NCI-H2081 treated with DMSO at 0.1 percent for 48 hours (cell line): ENCODE measurements at places on chromosomes 11 and 22.

DNA sequence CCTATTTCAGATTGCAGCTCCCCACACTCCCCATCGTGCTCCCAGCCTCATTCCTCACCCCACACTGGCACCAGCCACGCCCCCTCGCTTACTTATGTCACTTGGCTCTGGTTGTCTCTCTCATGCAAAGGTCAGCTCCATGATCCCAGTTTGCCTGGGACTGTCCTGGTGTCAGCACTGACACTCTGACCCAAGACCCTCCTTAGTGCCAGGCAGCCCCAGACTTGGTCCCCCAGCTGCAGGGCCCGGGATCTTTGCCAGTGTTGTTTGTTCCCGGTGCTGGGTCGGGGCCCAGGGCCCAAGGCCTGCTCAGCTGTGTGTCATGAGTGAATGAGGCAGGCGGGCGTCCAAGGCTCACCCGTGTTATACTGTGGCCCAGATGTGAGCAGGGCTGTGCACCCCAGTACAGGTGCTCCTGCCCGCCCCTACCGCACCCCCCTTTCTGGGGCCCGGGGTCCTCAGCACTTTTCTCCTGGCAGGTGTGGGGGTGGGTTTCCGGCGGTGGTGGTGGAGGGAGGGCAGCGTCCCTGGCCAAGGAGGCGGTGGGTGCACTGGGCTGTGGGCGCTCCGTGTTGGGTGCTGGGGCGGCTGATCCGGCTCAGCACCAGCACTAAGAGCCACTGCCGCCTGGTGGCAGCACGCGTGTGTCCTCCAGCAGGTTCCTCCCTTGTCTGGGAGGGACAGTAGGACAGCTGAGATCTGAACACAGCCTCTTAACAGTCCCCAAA, 19.5 kb downstream of the IL17REL start:
- DNase-seq: no peak

GRCh38 chr11:105156231-105156630, 16.7 kb upstream of the CARD18 start:
- DNase-seq: no peak

- no peak for DNase-seq
These were observed 8.4 kb upstream of the SLC22A8 start for GRCh38 chr11:63023841-63024648.

- DNase-seq: no peak
These were observed 1996.9 kb upstream of the RAG2 start for GRCh38 chr11:38594895-38595294.

DNA sequence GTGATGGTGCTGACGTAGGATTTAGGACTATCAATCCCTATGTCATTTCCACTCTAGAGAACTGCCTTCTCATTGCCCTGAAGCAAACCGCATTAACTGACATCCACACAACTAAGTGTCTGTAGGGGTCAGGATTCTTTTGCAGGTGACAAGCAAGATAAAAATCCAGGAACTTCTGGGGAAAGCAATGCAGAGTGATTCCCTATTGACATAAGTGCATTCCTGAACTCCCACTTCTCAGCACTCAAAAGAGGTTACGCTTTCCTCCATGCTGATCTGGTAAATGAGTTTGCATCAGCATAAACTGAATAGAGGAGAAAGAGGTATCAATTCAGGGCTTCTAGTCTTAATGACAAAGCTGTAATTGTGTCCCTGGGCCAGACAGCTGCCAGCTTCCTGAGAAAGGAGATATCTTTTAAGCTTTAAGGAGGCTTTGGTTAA, 224.6 kb upstream of the ISX start:
- no peak for DNase-seq

- no peak for DNase-seq
These were observed 512.4 kb downstream of the DLG2 start for GRCh38 chr11:85114786-85115185.

GRCh38 chr22:29524442-29525191, 28.9 kb downstream of the THOC5 start:
- DNase-seq: no peak

DNA sequence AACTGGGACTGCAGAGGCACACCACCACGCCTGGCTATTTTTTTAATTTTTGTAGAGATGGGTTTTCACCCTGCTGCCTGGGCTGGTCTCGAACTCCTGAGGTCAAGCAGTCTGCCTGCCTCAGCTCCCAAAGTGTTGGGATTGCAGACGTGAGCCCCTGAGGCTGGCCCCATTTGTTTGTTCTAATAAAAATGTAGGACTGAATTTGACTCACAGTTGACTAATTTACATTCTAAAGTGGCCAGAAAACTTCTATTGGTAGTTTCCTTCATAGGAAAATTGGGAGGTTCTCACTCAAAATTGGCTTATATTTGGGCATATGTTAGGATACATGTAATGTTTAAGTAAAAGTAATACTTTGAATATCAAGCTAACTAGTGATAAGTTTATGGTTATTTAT, 35.0 kb downstream of the PPFIA1 start:
- no peak for DNase-seq

GRCh38 chr11:130787092-130787616, 129.1 kb downstream of the SNX19 start:
- DNase-seq: no peak

- no peak for DNase-seq
These were observed 4.6 kb downstream of the LGALS12 start for GRCh38 chr11:63510360-63511047.

- DNase-seq: no peak
These were observed 48.5 kb downstream of the BDNF start for GRCh38 chr11:27651711-27652110.

DNA sequence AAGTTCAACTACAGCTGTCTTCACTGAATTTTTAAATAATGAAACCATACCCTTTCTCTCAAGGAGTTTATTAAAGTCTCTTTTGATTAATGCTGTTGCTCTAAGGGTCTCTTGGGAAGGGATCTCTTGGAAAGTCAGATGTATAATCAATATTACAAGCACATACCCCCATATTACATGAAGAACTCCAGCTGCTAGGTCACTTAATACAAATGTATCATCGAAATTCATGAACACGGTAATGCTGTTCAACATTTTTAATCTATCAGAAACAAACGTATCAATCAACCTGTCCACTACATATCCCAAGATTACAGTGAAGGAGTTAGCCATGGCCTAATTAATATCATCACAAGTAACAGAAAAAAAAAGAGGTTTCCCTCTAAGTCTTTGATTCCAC, 383.2 kb upstream of the ARHGAP42 start:
- DNase-seq: no peak

- DNase-seq: no peak
These were observed 75.2 kb downstream of the DHCR7 start for GRCh38 chr11:71372693-71373657.

- DNase-seq: no peak
These were observed 329.5 kb downstream of the MIAT start for GRCh38 chr22:26986884-26987283.

DNA sequence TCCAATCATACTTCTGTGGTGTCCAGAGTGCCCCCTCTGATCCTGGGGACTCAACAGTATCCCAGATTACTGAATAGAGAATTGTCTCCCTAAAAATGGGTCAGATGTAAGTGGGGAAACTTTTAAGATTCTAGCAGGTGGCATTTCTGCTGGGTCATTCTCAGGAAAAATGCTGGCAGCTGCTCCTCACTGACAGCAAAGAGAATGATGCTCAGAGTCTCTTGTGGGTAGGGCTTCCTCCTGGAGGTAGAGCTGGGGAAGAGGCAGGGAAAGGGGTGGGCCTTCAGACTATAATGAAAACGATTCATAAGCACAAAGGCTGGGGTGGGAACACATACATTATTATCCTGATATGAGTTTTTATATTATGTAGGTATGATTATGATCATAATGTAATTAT, 647.2 kb downstream of the NELL1 start:
- DNase-seq: no peak

DNA sequence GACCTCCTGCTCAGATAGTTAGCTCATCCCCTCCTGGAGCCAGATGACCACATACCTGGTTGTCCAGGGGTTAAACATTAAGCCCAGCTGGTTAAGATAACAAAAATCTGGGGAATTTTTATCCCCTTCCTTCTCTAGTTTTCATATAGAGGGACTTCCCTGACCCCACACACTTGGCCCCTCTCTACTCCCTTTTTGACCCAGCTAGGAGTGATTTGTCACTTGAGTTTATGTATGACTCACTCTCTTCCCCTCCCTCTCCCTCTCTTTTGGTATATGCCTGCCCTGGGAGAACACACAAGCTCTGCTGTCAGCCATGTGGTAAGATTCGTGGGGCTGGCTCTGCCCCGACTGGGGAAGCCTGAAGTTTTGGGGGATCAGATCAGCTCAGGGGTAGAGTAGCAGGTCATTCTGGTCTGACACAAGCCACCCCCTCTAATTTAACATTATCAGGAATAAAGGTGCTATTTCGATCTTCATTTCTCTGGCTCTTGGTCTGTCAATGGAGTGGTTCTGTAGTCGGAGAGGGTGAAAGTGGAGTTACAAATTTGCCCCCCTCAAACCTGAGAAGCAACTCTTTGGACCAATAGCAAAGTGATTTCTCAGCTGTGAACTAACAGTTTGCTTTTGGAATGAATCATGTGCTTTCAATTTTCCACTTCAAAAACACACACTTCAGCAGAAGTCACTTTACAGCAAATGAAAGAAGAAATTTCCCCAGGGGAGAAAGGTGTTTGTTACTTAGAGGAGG, 415.3 kb upstream of the CADM1 start:
- no peak for DNase-seq
